Sciatic nerve (tissue), 2 donors: ENCODE measurements at places on chromosomes 5 and 9.

DNA sequence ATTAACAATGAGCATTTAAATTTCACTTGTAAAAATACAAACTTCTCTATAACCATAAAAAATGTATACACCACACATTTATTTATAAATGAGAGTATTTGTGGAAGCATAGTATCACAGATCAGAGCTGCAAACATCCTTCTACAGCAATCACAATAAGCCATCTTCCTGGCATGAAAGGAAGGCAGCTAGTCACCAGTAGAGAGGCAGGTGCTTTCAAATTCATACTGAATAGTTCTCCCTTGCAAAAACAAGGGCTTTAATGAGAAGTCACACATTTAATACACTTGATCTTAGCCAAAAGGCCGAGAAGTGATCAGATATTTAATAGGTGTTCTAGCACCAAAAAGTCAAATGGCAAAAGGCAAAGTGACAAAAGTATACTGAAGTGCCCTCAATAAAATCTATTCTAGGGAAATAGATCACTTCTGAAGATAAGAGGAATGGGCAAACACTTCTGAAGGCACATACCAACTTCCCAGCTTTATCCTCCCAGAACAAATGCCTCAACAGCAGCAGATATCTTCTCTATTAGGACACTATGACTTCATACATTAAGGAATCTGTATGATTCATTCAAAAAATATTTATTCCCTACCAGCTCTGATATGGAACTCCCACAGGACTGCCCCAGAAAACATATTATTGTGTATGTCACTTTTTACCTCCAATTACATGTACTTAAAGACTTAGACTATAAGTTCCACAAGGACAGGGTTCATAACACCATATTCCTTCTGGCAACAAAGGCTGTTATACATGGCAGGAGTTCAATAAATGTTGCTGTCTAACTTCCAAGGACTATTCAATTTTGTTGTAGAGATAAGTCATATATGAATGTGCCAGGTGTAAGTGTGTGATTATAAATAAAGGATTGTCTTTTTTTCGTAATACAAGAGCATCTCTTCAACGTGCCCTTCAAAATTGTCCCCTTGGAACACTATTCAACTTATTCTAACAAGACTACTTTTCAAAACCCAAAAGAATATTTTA, 31.7 kb downstream of the MAPKAP1 start:
- DNase-seq, result no peak

DNA sequence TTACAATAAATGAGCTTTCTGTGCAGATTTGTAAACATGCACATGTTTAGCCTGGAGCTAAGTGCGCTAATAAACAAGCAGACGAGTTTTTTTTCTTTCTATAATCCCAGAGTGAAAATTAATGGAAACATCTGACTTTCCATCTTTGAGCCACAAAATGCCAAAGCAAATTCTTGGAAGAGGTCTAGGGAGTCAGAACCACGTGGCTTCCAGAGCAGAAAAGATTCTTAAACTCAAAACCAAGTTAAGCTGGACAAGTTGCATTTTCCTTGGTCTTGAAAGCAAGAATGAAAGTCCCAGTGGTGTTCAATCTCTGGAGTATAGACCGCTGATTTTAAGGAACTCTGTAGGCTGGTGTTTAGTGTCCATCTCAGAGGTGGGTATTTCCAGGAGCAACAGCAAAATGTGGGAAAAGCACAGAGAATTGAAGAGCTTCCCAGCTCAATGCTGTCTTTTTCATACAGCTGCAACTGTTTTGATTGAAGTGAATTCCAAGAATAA, 71.4 kb downstream of the MYO10 start:
- no peak for DNase-seq

- DNase-seq, result no peak
These were observed 657.7 kb downstream of the PRR16 start for GRCh38 chr5:121121786-121122185.

DNA sequence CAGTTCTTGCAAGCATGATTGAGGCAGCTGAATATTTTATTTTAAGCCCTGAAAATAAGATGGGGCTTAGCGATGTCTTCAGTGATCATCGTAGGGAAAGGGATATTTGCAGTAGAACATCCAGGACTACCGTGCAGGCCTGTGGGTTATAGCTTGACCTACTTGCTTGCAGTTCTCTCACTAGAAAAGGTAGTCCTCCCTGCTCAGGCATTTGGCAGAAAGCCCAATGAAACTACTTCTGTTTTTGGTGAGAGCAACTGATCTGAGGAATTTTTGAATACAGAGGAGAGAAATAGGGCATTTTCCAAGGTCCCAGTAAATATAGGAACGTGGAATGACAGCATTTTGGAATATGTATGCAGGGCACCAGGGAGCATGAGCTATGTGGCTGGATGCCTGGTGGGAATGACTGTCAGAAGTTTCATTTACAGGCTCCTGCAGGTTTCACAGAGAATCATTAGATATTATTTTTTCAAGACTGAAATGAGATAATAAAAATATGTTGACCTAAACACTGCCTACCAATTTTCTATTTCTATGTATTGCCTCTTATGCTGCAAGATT, 417.9 kb upstream of the ACTBL2 start:
- no peak for DNase-seq

DNA sequence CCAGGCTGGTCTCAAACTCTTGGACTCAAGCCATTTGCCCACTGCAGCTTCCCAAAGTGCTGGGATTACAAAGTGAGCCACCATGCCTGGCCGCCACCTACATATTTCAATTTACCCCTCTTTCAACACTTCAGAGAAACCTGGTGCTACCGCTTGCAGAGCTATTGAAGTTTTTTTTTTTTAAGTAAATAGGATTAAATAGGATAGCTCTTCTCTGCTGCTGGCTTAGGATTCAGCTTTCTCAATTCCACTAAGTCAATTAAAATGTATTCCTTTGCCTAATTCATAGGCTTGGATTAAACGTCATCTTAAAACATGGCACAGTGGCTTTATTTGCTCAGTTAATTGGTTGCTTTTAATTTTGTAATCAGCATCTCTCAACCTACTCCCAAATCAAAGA, 41.0 kb downstream of the KIAA1191 start:
- DNase-seq, result no peak

- no peak for DNase-seq
These were observed 575.8 kb upstream of the ZNF462 start for GRCh38 chr9:106287091-106287631.

GRCh38 chr9:11135851-11136250, 523.0 kb upstream of the PTPRD start:
- DNase-seq, result no peak

DNA sequence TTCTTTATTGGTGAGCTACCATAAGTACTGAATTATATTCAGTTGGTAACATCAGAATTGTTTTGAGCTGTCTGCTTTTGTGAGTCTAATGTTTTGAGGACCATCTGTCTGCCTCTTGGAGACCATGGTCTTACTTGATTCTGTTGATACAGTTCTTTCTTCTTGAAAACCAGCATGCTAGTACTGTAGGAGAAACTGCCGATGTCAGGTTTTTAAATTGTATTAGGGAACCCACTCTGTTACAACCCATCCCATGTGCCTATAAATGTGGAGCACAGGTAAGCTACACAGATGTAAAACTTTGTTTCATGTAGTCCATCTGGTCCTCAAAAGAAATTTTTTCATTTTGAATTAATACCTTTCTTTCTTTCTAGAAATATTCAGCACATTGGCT, 103.4 kb upstream of the DMRTA1 start:
- no peak for DNase-seq

DNA sequence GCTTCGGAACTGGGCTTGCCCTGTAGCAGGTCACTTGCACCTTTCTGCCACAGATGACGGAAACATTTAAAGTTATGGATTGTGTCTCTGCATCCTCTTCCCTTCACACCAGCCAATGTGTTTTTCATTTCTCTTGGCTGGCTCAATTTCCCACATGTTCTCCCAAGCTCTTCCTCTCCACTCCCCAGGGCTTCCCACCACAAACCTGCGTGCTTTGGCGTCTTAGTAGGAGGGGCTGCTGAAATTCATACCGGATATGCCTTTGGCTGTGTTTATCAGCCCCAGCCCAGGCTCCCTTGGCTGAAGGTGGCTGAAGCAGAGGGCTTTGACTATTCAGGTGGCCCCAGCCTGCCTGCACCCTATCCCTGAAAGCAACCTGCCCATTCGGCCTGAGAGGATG, 32.1 kb downstream of the ADRB2 start:
- no peak for DNase-seq

- no peak for DNase-seq
These were observed 51.2 kb upstream of the TNFAIP8 start for GRCh38 chr5:119304439-119305211.

GRCh38 chr5:14219800-14220512, 76.8 kb downstream of the TRIO start:
- no peak for DNase-seq

GRCh38 chr5:40676613-40677343, 2.9 kb upstream of the PTGER4 start:
- peak; percentile 62 for DNase-seq

DNA sequence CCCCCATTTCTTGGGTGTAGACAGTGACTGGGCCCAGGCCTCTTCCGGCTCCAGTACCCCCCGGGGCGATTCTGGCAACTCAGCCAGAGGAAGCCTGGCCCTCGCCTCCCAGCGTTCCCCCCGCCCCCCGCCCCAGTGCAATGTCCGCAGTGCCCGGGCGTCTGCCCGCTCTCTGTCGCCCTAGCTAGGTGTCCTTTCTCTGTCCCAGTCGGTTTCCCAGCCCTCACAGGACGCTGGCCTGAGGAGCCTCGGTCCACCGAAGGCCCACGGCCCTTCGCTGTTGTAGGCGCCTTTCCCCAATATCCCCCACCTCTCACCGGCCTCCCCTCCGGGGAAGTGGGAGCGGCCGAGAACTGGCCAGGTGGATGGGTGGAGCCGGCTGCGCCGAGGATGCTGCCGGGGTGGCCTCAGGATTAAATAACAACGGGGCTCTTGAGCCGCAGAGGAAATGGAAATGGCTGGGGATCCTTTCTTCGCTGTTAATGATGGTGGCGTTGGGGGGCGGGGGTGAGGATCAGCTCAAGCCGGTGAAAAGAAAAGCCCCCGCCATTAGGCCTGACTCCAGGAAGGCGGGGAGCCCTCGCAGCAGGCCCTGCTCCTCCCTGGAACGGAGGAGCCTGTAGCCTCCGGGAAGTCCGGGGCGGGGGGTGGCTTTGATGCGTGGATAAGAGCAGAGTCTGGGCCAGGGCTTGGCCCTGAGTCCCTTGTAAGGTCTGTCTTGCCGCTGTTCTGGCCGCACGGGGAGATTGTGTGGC, 1.1 kb upstream of the SPRY4 start:
- peak; percentile 80 for DNase-seq

GRCh38 chr5:75886706-75887105, 169.5 kb upstream of the POC5 start:
- DNase-seq, result no peak

GRCh38 chr9:112059145-112059965, 115.7 kb downstream of the SUSD1 start:
- DNase-seq, result no peak

GRCh38 chr5:9284781-9285307, 261.0 kb downstream of the SEMA5A start:
- no peak for DNase-seq

DNA sequence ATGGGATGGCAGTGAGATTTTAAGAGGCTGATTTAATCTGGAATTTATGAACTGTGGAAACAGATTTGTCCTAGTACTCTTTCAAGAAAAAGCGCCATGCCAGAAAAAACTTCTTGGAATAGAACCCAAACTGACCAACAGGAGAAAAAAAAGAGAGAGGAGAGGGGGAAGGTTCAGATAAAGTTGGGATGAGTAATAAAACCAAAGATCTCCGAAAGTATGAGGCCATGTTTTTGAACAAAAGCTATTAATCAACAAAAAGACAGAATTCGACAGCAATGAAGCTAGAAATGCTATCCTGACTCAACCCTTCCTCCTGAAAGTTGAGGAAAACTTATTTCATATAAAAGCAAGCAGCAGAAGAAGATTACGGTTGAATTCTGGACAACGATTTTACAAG, 135.5 kb downstream of the CEMIP2 start:
- no peak for DNase-seq

DNA sequence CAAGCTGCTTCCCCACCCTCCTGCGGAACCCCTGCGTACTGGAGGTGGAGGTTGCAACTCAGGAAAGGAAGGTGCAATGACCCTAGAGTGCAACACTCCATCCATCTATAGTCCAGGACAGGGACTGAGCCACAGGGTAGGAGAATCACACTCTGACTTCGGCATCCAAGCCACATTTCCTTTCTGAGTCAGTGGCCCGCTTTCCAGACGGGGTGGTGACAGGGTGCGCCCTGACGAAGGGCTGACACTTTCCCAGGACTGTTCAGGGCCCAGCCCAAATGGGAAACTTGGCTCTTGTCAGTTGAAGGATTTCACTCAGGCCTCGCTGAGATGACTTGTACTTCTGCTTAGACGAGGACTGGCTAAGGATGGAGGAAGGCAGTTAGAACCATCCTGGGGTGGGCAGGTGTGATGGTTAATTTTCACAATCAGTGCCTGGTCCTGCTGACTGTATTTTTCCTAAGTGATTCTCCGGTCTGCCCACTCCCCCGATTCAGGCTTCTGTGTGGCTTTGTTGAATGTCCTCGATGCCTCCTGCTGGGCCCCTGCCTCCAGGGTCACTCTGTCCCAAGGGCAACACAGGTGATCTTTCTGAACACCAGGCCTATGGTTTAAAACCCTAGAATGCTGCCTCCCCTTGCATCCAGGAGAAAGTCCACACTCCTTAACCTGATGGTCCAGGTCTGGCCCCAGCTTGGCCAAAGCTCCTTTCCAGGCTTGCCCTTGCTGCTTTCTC, 228.1 kb downstream of the FSTL4 start:
- DNase-seq, result no peak

DNA sequence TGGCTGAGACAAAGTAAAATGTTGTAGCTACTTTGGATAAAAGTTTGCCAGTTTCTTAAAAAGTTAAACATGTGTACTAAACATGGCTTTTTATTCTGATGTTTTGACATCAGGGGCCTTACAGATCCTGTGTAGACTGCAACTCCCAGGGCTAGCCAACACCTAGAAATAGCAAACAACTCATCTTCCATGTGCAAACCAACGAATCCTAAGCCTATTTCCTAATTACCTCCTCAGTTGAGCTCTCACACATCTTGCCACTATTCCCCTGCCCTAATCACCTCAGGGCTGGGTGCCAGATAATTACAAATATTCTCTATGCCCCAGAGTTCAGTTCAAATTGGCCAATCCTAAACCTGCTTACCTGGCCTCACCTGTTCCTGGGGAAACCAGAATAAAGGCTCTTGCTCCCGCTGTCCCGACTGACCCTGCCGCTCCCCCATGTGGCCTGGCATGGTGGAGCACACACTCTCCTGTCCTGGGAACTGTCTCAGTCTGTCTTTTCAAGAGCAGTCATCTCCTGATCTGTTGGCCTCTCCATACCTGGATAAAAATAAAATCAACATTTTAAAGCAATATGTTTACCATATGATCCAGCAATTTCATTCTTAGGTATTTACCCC, 37.1 kb upstream of the FAM169A start:
- no peak for DNase-seq

DNA sequence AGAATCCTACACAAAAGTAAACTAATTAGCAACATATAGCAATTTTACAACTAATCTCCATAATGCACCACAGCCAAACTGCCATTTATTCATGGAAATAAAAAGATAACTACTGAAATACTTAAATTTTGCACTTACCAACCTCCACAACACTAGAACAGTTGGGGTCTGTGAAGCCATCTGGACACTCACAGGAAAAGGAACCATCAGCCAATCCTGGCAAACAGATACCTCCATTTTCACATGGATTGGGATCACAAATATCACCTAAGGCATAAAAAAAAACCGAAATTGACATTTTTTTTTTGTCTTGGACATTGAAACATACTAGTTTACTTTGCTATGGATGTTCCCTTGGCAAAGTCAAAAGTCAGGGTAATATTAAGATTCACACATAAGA, 130.7 kb downstream of the EDIL3 start:
- DNase-seq, result no peak

- no peak for DNase-seq
These were observed 21.1 kb upstream of the IGFBPL1 start for GRCh38 chr9:38445154-38446043.
